ENCODE measurements at places on chromosomes 3 and 15.
A peak's percentile ranks its signal among the peaks of the same experiment; 100 is the strongest.

DNA sequence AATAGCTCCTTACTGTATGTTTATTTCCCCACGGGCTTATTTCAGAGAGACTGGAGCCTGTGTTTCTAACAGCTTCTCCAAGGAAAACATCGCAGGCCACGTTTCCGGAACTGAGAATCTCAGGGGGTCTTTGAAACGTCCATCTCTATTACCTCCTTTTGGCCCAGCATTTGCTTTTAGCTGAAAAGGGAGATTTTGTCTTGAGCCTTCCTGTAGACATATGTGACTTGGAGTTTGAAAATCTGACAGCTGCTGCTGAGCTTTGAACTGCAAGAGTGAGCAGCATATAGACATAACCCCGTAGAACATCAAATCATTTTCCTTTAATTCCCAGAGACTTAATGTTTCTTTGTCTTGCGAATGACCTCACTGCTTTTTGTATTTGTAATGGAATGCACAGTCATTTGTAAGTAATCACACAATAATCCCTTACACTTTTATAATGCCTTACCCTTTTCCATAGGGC is 54.6 kb downstream of the LPP start:
- no peak for DNase-seq

DNA sequence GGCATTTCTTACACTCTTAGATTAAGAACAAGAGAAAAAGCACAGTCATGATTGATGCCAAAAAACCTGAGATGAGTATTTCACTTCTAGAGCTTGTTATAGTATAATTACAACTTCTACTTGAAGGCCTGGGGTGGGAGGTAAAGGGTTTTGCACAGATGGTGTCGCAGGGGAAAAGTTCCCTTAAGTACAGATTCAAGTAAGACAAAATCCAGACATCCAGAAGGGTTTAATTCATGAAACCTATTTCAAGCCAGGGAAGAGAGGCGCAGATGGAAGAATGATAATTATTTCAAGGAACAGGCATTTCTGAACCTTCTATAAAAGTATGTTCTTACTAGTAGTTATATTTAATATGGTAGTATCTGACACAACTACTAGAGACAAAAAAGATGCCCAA is 70.6 kb downstream of the TM4SF4 start:
- no peak for DNase-seq

DNA sequence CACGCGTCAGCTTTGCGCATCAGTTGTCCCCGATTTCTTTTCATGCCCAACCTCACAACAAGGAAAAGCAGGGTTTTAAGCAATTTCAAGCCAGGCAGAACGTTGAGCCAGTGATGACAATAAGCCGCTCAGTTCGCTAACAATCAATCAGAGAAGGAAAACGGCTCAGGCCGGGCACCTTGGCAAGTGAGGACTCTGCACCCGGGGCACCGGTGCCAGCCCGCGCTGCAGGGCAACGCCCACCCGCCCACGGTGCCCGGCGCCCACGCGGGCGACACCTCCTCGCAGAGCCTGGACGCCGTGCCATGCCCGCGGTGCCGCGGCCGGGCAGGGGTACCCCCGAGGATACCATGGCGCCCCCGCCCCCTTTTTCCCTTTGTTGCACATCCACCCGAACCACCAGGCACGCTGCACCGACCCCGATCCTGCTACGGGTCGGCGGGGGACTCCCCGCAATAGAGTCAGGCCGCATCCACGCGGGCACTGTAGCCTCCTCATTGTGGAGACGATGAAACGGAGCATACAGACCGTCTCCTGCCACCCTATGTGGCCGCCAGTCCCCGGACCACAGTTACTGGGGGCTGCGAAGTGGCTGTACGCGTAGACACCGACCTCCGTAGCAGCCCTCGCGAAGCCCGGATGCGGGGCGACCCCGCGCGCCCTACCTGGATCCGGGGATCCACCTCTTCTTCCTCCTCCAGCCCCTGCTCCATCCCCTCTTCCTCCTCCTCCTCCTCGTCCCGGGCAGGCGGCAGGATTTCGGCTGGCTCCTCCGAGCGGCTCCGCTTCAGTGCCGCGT is 581 bp downstream of the SH3BP5 start:
- peak; percentile 14 for DNase-seq

GRCh38 chr3:171811913-171812335 is 1.6 kb upstream of the PLD1 start:
- no peak for DNase-seq

GRCh38 chr3:180802837-180803236 is 109.6 kb upstream of the FXR1 start:
- no peak for DNase-seq

GRCh38 chr3:14853271-14853951 is 34.6 kb downstream of the FGD5 start:
- DNase-seq, result no peak

- DNase-seq, result no peak
Observed at GRCh38 chr3:177742273-177742672, 545.0 kb upstream of the TBL1XR1 start.

DNA sequence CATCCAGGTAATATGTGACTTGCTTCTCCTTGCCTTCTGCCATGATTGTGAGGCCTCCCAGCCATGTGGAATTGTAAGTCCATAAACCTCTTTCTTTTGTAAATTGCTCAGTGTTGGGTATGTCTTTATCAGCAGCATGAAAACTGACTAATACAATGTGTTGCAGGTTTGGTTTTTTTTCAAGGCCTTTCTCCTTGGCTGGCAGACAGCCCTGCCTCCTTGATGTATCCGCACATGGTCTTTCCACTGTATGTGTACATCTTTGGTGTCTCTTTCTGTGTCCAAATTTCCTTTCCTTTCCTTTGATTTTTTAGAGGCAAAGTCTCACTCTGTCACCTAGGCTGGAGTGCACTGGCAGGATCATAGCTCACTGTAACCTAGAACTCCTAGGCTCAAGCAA is 260.1 kb downstream of the TUSC7 start:
- no peak for DNase-seq

GRCh38 chr15:65917407-65917756 is 48.1 kb downstream of the RAB11A start:
- no peak for DNase-seq

- no peak for DNase-seq
Observed at GRCh38 chr3:165748094-165748493, 89.1 kb downstream of the BCHE start.

DNA sequence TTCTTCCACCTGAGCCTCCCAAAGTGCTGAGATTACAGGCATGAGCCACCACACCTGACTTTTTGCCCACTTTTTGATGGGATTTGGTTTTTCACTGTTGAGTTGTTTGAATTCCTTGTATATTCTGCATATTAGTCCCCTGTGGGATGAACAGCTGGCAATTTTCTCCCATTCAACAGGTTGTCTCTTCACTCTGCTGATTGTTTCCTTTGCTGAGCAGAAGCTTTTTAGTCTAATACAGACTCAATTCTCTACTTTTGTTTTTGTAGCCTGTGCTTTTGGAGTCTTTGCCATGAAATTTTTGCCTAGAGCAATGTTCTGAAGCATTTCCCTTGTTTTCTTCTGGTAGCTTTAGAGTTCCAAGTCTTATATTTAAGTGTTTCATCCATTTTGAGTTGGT is 62.7 kb upstream of the MFGE8 start:
- no peak for DNase-seq

- no peak for DNase-seq
Observed at GRCh38 chr3:194654443-194654842, 17.5 kb downstream of the LSG1 start.

- DNase-seq, result no peak
Observed at GRCh38 chr3:156605686-156606605, 51.0 kb upstream of the SSR3 start.

- no peak for DNase-seq
Observed at GRCh38 chr3:159996018-159996417, 7.4 kb downstream of the IL12A start.

DNA sequence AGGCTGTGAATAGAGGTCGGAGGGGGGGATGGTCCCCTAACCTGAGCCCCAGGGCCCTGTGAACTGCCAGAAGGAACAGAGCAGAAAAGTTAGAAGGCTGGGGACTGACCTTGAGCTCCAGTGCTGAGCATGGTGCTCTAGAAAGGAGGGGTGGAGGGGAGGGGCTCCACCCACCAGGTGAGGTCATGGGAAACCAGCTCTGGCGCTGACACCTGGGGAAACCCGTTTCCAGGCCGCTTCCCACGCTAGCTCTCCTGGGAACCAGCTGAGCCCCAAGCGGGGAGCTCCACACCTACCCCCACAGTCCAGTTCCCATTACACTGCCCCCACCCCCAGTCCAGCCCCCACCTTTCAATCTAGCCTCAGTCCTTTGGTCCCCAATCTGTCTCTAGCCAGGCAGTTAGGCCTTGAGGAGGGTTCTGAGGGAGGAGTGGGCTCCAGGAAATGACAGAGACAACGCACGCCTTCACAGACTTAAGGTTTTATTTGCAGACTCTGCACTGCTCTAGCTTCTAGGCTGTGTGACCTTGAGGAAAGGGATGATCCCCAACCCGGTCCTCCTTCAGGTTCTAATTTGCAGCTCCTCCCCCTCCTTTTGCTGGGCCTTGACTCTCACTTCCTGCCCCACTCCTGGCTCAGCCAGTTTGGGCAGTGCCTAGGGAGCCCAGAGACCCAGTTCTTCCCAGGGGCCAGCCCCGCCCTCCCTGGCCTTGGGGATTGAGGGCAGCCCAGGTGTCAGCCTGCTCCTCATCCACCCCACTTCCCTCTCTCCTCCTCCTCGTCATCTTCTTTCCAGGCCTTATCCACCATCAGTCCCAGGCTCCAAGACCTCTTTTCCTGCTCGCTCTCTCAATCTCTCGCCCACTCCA is 2.1 kb downstream of the RHOV start:
- no peak for DNase-seq

- no peak for DNase-seq
Observed at GRCh38 chr15:67900621-67901147, 60.8 kb upstream of the RNU6-1 start.
